Hepatic stellate cell (primary cell): ENCODE measurements at places on chromosomes 3 and 15.
A peak's percentile ranks its signal among the peaks of the same experiment; 100 is the strongest.

- no peak for DNase-seq
Measured at GRCh38 chr3:34727700-34728099, 911.6 kb upstream of the ARPP21 start.

DNA sequence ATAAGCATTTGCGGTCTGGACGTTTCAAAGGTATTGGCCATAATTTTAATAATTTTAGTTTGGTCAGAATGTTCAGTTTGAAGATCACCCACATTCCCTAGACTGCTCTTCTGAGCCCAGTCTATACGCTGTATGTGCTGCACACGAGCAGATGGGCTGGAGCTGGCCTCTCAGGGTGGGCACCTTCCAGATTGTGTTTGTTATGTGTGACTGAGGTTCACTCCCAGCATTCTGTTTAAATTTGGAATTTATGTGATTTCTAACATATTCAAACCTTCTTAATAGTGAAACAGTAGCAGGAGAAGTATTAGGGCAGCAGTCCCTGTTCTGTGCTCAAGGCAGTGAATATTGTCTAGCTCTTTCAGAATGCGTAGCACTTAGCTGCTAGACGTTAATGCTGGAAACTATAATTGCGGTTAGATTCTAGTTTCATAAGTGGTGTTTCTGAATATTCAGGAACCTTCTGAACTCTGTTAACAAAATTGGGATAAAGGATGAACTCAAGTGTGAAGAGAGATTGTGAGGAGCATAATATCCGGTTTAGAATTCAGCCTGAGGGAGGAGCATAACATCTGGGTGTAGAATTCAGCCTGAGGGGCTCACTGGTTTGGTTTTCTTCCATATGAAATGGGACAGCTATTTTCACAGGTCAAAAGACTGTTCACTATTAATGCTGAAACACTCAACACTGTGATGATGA lies 68.6 kb upstream of the RPL35A start:
- no peak for DNase-seq

GRCh38 chr3:98333989-98334606 lies 19.6 kb upstream of the OR5K4 start:
- DNase-seq = no peak

DNA sequence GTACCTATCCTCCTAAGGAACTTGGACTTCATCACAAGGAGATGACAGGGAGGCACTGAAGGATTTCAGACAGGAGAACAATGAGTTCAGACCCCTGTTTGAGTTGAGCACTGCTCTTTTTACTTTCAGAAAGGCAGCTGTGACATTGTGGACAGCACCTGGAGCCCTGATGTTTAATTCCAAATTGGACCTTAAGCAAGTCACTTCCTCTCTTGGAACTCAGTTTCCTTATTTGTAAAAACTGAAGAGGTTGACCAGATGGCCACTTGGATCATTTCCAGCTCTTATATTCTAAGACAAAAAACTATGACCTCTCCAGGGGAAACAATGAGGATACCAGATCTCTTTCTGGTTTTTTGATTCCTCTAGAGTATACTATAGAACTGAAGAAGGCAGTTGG lies 34.1 kb upstream of the SMAD3 start:
- DNase-seq = no peak

GRCh38 chr15:49452595-49452994 lies 29.6 kb downstream of the FGF7 start:
- DNase-seq = no peak

- no peak for DNase-seq
Measured at GRCh38 chr15:85615930-85616329, 178.8 kb downstream of the KLHL25 start.

DNA sequence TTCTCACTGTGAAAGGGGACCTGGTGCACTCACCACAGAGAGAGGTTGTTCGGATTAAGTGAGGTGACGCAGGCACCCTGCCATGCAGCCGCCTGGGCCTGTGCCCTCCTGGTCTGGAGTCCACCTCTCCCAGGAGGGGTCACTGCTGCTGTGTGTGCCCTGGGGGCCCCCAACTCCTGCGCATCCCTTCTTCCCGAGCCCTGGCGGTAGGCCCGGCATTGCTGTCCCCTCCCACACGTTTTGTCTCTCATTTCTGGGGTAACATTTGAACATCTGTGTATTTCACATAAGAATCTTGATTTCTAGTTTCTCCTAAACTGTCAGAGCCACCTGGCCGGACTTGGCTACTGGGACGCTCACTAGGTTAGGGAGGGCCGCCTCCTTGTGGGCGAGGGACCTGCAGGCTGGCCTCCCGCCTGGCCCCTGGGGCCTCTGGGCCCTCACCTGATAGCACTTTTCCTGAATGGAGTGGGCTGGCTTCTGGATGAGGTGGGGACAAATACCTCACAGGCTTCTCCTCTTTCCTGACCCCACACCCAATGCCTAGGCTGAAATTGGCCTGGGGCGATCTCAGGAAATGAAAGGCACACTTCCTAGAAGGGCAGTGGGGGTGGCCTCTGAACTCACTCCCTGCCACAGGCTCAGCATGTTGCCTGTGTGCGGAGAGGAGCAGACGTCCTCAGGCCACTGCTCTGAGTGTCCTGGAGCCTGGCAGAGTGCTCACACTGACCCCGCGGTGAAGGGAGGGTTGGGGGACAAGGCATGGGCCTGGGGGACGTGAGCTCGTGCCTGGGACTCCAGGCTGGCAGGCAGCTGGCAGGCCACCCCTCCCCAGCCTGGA lies 104.2 kb upstream of the PRR23E start:
- no peak for DNase-seq

- DNase-seq = no peak
Measured at GRCh38 chr3:51622868-51623267, 48.2 kb upstream of the TEX264 start.

DNA sequence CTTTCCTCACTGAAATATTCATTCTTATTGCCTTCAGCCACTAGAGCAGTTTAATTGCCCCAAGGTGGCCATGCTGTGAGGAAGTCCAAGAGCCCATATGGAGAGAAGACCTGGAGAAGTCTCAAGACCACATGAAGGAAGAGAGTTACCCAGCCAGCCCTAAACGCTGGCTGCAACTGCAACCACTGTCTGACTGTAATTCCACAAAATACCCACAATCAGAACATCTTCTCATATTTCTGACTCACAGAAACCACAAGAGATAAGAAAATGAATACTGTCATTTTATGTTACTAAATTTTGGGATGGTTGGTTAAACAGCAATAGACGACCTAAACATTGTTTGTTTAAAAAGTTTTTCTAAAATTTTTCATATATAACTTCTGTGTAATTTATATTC lies 14.7 kb upstream of the SST start:
- DNase-seq = no peak

GRCh38 chr3:48000212-48000611 lies 16.0 kb downstream of the MAP4 start:
- no peak for DNase-seq

DNA sequence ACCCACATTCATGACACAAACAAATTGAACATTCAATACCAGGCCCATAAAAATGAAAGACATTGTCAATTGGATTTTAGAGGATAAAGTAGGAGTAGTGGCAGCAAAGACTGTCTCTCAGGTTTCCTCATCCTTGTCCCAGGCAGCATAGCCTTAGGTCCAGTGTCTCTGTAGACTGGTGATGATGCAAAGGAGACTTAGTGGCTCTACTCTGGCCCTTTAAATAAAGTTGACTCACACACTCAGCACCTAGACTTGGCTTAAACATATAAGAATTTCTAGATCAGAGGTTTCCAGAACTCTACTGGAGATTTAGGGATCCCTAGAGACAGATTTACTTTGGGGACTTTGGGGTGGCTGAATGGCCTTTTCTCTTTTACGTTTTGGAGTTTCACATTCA lies 166.6 kb downstream of the NR1D2 start:
- DNase-seq = no peak

DNA sequence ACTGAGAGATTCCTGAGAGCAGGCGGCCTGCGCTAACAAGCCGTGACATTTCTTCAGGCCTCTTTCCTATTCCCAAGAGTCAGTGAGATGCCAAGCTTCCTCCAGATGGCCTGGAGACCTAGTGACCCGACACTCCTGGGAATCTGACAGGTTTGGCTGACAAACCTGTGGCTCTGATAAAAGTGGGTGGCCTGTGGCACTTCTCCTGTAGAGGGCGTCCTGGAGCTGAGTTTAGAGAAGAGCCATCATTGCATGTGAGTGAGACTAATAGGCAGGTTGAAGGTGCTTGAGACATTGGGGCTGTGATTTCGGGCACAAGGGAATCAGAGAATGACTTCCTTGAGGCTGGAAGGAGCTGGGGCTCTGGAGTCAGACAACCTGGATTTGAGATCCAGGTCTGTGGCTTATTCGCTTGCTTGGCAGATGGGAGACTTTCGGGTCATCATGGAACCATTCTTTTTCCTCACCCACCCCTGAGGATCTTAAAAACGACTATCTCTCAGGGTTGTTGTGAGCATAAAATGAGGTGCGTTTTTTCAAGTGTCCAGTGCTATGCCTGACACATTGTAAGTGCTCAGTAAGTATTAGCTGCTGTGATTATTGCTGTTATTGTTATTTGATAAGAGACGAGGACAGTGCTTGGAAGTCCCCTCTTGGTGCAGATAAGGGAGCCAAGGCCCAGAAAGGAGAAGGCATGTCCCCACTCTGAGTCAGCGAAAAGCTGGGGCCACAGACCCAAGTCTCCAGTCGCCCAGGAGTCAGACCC lies 77.2 kb downstream of the SCN10A start:
- DNase-seq = peak; percentile 42

- peak; percentile 35 for DNase-seq
Measured at GRCh38 chr15:25971053-25971452, 107.9 kb upstream of the ATP10A start.

GRCh38 chr3:22969276-22969675 lies 233.9 kb upstream of the UBE2E2 start:
- DNase-seq = no peak

- DNase-seq = no peak
Measured at GRCh38 chr3:1232276-1232675, 139.5 kb downstream of the CNTN6 start.

GRCh38 chr3:42195879-42196330 lies 70.1 kb downstream of the CCK start:
- DNase-seq = no peak

- DNase-seq = no peak
Measured at GRCh38 chr15:66411190-66411589, 24.5 kb downstream of the MAP2K1 start.

- DNase-seq = no peak
Measured at GRCh38 chr3:162777118-162777517, 1280.5 kb downstream of the OTOL1 start.

DNA sequence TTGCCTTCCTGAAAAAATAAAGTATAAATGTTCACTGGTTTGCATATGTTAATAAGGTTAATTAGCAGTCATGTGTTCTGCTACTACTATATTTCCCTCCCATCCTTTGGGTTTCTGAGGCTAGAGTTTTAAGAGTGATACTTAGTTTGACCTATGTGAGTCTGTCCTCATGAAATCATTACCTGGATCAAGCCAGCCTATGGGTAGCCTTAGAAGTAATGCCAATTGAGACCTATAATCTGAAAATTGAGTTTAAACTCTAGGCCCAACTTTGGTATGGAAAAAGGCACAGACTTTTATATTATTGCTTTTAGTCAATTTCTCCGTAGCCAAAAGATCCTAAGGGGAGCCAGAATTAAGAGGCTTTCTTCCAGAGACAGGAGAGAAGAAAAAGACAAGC lies 18.4 kb upstream of the SOX2 start:
- DNase-seq = no peak

- no peak for DNase-seq
Measured at GRCh38 chr3:15505479-15506165, 15.9 kb downstream of the COLQ start.

DNA sequence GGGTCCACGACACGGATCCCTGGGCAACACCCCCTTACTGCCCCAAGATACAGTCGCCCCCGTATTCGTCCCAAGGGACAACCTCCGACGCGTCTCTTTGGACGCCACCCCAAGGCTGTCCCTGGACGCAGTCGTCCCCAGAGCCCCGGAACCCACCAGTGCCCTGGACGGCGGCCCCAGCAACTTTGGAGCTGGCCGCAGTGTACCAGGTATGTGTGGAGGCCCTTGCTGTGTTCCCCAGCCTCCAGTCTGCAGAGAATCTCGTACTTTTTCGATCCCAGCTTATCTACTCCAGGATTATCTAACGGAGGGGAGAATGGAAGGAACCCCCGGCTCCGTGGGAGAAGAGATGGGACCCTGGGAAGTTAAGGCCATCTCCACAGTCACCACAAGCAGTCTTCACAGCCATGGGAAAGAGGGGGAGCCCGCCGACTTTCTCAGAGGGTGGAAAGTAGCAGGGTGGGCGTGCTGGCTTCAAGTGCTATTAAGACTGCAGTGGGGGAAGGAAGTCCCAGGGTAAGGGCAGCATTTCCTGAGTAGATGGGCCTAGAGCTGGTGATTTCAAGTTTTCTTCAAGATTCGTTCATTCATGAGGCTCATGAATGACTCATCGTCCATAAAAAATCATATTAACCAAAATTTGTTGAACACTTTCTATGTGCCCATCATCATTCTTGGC lies 1.1 kb downstream of the MESP2 start:
- DNase-seq = no peak

- DNase-seq = no peak
Measured at GRCh38 chr3:48938689-48939088, 20.0 kb downstream of the ARIH2 start.

DNA sequence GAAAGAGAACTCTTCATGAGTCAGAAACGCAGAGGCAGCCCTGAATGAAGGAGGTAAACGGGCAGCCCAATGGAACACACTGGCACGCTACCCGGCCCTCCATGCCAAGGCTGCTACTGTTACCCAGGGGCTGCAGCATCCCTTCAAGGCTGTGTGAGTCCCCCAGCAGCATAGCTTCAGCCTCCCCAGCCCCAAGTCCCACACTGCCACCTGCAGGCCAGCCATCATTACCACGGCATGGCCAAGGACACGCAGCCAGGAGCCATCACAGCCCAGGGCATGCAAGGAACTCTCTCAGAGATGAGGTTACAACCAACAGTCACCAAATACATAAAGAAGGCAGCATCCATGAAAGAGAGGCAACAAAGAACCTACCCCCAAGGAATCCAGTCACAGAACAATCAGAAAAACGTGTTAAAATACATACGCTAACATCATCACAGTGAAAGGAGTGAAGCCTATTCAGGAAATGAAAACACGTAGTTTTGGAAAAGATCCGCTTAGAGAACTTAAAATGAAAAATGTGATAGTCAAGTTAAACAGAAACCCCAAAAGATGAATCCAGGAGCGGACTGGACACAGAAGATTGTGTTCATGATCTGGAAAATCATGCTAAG lies 22.4 kb downstream of the PLA2G4F start:
- no peak for DNase-seq

GRCh38 chr15:41630616-41631217 lies 29.5 kb upstream of the MGA start:
- no peak for DNase-seq

DNA sequence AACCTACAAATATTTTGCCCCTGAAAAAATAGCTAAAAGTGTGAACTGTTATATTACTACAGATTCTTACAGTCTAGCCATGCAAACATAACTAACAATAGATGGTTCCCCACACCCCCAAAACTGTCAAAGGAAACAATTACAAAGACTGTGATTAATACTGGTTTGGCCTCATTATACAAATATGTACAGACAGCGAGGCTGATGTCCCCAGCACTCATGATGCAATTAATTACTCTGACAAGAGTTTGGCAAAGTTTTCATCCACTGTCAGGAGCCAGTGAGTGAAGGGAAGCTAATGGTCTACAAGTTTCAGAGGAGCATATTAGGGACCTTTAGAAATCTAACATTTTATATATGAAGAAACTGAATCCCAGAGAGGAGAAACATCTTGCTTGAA lies 61.0 kb downstream of the HMG20A start:
- DNase-seq = no peak
